Fibroblast of pulmonary artery (primary cell): ENCODE measurements at places on chromosomes 16 and 17.

DNA sequence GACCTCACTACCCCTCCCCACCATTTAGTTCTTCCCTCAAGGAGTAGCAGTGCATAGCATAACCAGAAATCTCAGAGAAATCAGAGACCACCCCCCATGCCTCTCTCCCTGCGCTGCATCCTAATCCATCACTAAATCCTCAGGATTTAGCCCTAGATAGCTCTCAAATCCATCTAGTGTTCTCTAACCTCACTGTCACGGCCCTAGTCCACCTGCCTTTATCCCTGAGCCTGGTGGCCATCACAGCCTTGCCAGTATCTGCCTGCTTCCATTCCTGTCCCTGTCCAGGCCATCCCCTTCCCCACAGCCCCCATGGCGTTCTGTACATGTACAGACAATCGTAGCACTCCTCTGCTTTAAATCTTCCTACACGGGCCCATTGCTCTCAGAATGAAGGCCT, 19.1 kb downstream of the CBLN1 start:
- no peak for DNase-seq

DNA sequence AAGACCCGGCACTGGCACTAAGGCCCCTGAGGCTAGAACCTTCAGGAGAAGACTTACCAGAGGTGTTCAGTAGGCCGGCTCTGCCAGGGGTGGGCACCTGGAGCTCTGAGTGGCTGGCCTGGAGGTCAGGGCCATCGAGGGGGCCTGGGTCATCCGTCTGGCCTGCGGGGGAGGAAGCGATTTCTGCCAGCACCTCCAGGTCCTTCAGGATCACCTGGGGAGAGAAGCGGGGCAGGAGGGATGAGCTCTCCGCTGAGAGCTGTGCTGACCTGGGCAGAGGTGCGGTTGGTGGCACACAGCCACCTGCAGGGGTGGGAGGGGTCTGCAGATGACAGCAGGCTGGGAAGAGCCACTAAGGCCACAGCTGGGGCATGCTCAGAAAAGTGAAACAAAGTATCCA, 56.6 kb downstream of the VAC14 start:
- DNase-seq, result no peak

- DNase-seq, result no peak
Observed at GRCh38 chr17:55521186-55521585, 9.9 kb upstream of the SMIM36 start.

DNA sequence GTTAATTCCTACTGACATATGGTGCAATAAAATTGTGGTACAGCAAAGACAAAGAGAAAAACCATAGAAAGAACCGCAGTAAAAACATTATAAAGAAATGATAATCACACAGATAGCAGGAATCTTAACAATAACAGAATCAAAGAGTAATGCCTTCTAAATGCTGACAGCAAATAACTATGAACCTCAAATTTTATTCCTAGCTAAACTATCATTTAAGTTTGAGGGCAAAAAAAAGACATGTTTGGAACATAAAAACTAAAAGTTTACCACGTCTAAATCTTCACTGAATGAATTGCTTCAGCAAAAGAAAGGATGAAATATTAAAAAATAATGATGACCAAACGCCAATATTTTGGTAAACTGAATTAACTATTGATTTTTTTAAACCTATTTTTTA, 135.8 kb downstream of the CPPED1 start:
- DNase-seq, result no peak

DNA sequence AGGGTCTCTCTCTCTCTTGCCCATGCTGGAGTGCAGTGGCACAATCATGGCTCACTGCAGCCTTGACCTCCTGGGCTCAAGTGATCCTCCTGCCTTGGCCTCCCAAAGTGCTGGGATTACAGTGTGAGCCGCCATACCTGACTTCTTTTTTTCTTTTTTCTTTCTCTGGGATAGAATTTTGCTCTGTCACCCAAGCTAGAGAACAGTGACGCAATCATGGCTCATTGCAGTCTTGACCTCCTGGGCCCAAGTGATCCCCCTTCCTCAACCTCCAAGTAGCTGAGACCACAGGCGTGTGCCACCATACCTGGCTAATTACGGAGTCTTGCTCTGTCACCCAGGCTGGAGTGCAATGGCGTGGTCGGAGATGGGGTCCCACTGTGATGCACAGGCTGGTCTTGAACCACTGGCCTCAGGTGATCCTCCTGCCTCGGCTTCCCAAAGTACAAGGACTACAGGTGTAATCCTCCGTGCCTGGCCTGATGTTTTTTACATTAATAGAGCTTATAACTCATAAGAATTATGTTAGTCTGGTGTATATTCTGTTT, 76.5 kb downstream of the BCAS3 start:
- DNase-seq, result no peak

DNA sequence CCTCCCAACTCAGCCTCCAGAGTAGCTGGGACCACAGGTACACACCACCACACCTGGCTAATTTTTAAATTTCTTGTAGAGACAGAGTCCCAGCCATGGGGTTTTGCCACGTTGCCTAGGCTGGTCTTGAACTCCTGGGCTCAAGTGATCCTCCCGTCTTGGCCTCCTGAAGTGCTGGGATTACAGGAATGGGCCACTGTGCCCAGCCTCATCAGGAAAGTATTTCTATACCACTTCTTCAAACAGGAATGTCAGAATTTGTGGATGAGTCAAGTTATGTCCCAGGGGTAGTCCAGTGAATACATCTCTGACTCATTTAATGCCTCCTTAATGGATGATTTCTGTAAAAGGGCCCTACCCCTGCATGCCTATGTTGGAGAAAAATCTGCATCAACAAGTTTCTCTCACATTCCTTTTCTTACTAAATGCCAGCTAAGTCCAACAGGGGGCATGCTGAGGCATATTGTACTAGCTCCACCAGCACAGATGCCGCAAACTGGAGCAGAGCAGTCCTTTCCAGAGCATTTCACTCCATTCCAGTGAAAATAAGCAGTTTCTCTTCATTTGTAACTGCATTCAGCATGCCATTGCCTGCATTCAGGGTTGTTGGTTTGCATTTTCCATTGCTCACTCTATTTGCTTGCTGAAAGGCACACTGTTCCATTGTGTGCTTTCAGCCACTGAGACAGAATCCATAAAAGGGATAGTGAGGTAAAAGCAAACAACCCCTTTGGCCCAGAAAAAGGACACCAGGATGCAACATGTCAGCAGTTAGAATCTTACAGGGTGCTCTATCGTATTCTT, 5.3 kb upstream of the CAVIN1 start:
- DNase-seq, result peak; percentile 95

GRCh38 chr17:46044286-46044928, 45.4 kb downstream of the STH start:
- DNase-seq, result peak; percentile 96

GRCh38 chr16:84357191-84357651, 11.1 kb upstream of the ATP2C2 start:
- no peak for DNase-seq

- peak; percentile 7 for DNase-seq
Observed at GRCh38 chr17:65388911-65389310, 172.5 kb downstream of the AXIN2 start.

DNA sequence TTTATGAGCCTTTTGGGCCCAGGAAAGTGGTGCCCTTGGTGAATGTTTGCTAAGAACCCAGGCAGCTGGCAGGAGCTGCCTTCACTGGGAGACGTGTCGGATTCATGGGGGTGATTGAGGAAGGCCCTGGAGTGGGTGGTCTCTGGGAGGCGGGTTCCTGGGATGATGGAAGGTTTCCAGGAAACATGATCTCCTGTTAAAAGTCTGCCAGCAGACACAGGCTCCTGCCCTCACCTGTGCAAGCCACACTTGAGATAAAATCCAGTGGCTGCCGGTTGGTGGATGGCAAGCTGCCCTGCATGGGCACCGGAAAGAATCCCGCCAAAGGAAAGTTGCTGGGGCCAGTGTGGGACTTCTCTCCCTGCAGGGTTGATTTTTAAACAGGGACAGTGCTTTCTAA, 189.0 kb upstream of the CIBAR2 start:
- no peak for DNase-seq

DNA sequence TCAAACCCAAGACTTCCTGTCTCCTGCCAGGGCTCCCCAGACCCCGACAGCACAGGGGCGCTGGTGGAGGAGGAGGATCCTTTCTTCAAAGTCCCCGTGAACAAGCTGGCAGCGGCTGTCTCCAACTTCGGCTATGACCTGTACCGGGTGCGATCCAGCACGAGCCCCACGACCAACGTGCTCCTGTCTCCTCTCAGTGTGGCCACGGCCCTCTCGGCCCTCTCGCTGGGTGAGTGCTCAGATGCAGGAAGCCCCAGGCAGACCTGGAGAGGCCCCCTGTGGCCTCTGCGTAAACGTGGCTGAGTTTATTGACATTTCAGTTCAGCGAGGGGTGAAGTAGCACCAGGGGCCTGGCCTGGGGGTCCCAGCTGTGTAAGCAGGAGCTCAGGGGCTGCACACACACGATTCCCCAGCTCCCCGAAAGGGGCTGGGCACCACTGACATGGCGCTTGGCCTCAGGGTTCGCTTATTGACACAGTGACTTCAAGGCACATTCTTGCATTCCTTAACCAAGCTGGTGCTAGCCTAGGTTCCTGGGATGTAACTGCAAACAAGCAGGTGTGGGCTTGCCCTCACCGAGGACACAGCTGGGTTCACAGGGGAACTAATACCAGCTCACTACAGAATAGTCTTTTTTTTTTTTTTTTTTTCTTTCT, 8.1 kb downstream of the SERPINF1 start:
- DNase-seq, result no peak

DNA sequence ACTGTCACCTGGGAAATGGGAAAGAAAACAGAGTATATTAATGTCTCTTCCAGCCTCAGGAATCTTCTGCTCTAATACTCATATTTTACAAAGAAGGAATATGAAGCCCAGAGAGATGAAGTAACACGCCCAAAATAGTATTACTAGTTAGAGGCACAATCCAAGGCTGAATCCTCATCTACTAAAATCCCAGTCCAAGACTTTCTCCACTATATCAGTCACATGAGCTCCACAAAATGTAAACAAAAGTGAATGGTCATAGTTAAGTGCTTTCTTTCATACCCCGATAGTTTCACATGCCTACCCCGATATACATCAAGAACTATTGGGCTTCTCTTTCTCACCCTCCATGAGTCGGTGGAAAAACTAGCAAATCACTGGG, 965 bp downstream of the INTS2 start:
- DNase-seq, result no peak

DNA sequence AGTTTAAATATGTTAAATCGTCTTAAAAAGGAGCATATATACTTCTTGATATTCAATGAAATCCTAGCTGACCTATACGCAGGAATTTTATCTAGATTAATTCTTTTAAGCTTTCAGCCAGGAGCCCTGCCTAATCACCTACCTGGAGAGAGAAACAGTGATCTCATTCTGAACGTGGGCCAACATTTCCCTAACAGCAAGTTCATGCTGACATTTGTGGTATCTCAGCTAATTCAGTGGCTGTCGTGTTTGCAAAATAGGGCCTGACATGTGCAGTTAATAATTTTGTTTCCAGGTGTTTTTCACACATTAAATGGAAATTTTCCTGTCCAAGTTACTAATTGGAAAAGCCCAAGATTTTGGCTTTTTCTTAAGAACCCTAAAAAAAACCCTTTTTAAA, 17.4 kb downstream of the KRT24 start:
- DNase-seq, result no peak

DNA sequence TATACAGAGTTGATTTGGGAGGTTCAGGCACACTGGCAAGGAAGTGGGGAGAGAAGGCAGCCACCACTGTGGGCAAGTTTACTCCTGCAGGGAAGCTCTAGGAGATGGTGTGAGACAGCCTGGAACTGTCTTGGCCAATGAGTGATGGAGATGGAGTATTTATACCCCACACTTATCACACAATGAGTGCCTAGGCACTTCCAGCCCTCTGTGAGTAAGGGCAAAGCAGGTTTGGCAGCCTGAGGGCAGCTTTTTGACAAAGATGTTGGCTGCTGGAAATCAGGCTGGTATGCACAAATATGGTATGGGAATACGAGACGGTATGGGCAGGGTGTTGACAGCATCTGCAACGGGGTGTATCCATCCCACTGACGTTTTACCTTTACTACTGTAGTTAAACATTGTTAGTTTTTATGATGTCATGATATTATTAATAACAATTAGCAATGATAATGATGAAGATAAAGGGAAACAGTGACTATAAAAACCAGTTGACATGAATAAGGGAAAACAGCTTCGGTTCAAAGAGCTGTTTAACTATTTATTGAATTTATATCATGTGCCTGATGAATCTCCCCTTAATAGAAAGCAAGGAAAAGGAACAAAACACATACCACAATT, 149.9 kb downstream of the CDK5R1 start:
- DNase-seq, result no peak

GRCh38 chr16:12557786-12558185, 245.9 kb downstream of the CPPED1 start:
- DNase-seq, result no peak

- peak; percentile 36 for DNase-seq
Observed at GRCh38 chr17:691423-691822, 23.2 kb downstream of the VPS53 start.

- DNase-seq, result no peak
Observed at GRCh38 chr16:83588070-83588469, 219.7 kb upstream of the HSBP1 start.

GRCh38 chr16:89708481-89708931, 7.0 kb upstream of the SPATA2L start:
- DNase-seq, result no peak

GRCh38 chr17:79769570-79770506, 8.1 kb upstream of the CBX2 start:
- no peak for DNase-seq
